Left lobe of liver (tissue), 2 donors: ENCODE measurements at places on chromosomes 2 and 18.

GRCh38 chr18:67577386-67577785 is 60.9 kb upstream of the DSEL start:
- DNase-seq = no peak

GRCh38 chr2:55175254-55176093 is 56.6 kb downstream of the CLHC1 start:
- no peak for DNase-seq

DNA sequence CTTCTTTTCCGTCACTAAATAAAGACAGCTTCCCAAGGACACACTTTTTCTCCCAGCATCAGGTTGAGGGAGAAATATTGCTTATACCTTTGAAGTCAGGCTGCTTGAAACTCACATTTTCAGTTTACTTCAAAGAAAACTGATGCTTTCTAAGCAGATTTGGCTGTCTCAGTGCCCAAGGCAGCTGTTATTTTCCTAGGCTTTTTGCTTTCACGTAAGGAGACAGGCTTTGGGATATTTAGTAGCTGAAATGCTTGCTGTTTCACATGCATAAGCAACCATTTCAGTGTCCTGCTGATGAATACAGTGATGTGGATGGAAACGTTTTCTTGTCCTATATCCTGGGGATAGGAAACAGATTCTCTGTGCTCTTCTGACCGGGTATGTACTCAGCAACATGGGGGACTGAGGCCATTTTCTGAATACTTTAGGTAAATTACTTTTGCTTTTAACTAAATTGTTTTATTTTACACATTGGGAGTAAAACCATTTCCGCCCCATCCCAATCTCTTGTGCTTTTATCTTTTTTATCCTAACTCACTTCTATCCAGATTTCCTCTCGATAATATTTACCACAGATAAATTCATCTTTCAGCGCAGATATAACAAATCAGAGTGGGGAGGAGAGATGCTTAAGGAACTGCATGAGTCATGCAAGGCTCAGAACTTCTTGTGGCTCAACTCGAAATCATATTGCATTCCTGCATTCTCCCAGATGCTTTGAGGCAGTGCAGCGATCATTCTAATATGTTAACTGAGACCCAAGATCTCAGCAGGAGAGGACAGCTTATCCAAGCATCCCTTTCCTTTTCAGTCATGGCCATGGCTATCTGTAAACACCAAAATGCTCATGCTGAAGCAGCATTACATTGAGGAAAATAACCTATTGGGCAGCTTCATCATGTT is 22.2 kb downstream of the GALR1 start:
- no peak for DNase-seq

GRCh38 chr2:112765251-112765650 is 842 bp upstream of the CKAP2L start:
- no peak for DNase-seq

- peak; percentile 56 for DNase-seq
Observed at GRCh38 chr2:69012310-69013141, 453 bp upstream of the ANTXR1 start.

DNA sequence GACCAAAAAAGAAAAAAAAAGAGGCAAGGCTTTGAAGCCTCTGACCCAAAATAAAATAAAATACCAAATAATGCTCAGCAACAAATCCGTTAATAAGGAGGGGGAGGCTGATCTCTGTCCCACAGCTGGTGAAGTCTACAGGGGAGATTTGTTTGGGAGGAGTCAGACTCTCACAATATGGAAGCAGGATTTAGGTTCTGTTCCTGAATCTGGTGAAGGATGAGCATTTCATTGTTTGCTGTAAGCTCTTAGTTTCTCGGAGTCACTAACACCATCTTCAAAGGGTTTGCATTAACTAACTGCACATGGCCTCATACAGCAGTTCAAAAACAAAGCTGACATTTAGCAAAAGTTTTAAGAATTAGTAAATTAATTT is 339.4 kb upstream of the TNP1 start:
- no peak for DNase-seq

DNA sequence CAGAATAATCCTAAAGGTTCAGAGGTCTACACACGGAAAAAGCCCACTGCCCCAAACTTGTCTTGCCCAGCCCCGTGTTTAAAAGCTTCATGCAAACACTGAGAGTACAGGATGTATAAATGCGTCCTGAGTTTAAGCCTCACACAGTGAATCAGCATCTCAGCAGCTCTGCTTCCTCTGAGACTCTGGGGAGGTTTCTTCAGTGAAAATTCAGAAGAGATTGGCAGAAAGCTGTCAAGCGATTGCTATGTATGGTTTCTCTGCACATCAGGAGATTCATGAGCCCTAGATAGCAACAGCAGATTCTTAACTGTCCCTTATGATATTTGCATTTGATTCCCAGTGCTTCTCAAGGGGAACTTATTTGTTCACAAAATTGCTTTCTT is 27.1 kb downstream of the CRACDL start:
- peak; percentile 7 for DNase-seq

- no peak for DNase-seq
Observed at GRCh38 chr2:43388371-43388770, 162.0 kb upstream of the ZFP36L2 start.

DNA sequence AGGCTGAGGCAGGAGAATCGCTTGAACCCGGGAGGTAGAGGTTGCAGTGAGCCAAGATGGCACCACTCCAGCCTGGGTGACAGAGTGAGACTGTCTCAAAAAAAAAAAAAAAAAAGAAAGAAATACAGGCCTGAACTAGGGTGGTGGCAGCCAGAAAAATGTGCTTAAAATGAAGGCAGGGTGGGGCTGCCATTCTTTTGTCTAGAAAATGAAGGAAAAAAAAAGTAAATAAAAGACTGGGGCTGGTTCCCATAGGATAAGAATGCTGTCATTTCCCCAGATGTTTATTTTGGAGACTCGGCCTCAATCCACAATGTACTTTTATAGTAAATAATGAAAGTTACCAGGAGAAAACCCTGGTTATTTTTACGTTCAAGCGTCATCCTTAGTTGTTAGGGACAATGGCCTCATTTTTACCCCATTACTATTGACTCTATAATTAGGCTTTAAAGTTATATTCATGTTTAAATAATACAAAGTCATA is 58.9 kb downstream of the ATP8B1 start:
- no peak for DNase-seq

DNA sequence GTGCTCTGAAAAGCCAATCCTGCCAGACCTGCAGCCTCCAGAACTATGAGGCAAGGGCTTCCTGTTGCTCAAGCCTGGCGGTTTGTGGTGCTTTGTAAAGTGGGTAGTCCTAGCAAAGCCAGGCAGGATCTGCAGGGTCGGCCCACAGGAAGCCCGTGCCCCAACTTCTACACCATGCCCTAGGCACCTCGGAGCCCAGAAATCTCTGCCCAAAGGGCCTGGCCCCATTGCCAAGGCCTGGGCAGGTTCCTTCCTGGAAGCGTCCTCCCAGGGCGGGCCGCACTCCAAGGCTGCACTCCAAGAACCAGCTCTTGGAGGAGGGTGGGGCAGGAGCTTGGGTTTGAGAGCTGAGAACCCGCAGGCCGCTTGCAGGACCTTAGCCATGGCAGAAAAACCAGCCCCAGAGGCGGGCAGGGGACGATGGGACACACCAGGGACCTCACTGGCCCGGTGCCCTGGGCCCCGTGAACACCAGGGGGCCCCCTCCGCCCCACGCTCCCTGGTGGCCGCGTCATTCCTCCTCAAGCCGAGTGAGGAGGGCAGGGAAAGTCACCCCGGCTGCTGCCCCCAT is 37.2 kb upstream of the ID2 start:
- DNase-seq = no peak

DNA sequence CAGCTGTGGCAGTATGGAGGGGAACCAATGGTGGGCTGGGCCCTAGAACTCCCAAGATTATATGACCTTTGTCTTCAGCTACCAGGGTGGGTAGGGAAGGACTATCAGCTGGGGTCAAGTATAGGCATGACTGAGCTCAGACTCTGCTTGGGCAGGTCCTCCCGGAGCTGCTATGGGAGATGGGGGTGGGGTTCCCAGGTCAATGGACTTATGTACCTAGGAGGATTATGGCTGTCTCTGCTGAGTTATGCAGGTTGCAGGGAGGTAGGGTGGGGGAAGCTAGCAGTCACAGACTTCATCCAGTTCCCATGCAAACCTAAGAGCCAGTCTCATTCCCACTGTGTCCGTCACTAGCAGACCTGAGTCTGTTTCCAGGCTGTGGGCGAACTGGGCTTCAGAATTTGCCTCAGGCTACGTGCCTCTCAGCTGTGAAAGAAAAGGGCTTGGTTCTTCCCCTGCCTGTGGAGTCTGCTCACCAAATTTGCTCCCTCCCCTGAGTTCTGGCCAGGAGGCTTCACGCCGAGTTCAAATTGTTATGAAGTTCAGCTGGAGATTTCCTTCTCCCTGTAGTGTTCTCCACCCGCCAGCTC is 985.8 kb upstream of the NRXN1 start:
- no peak for DNase-seq

DNA sequence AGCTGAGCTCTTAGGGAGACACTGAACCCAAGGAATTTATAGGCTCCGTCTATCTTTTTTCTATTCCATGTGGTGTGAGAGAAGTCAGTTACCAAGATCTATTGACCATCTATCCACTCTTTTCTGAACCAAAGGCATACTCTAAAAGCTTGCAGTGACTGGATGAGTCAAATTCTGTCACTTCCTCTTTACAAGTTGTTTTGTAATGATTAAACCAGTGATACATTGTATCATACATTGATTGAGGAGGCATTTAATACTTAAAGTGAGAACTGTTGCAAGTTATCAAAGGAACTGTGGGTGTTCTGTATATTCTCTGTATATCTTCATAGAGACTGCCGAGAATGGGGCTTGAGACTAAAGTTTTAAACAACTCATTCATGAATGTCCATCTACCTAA is 188.8 kb downstream of the CAMKMT start:
- no peak for DNase-seq

DNA sequence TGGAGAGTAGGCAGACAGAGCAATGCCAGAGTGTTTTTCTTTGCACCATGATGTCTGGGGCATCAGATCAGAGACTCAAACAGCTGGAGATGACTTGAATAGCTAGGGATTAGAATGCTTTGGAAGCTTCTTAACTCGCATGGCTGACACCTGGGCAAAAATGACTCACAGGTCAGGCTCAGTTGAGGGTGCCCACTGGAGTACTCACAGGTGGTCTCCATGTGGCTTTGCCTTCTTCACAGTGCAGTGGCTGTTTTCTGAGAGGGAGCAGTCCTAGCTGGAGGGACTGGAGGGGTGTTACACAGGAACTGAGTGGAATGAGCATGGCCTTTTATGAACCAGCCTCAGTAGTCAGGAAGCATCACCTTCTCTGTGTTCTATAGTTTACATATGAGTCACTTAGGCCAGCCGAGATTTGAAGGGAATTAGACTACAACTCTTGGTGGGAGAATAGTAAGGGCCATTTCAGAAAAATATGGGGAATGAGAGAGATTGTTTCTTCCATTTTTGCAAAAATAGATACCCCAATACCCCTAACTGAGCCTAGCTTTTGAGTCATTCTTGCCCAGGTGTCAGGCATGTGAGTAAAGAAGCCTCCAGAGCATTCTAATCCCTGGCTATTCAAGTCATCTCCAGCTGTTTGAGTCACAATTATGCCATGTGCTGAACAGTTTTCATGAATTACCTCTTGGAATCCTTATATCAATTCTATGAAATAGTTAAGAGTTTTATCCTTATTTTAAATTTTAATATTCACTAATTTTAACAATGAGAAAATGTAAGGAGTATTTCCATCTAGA is 7.1 kb upstream of the PPP1R1C start:
- no peak for DNase-seq

- DNase-seq = no peak
Observed at GRCh38 chr2:105113616-105114291, 75.9 kb downstream of the MRPS9 start.

DNA sequence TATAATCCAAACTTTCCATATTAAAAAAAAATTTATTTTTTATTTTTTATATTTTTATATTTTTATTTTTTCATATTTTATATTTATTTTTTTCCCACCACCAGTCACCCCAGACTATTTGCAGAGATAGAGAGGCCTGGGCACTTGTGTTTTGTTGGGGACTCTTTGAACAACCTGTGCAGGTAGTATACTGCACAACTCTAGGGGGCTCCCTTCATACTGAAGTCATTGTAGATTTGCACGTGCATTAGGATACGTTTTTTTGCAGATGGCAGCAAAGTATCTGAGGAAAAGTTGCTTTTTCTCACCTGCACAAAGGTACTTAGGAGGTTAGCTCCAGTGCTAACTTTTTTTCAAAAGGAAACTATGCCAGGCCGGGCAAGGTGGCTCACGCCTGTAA is 73.9 kb upstream of the TANC1 start:
- no peak for DNase-seq
